ENCODE measurements at places on chromosomes 4 and X.

GRCh38 chr4:158729716-158730559 lies 6.7 kb upstream of the PPID start:
- DNase-seq, result peak; percentile 47

DNA sequence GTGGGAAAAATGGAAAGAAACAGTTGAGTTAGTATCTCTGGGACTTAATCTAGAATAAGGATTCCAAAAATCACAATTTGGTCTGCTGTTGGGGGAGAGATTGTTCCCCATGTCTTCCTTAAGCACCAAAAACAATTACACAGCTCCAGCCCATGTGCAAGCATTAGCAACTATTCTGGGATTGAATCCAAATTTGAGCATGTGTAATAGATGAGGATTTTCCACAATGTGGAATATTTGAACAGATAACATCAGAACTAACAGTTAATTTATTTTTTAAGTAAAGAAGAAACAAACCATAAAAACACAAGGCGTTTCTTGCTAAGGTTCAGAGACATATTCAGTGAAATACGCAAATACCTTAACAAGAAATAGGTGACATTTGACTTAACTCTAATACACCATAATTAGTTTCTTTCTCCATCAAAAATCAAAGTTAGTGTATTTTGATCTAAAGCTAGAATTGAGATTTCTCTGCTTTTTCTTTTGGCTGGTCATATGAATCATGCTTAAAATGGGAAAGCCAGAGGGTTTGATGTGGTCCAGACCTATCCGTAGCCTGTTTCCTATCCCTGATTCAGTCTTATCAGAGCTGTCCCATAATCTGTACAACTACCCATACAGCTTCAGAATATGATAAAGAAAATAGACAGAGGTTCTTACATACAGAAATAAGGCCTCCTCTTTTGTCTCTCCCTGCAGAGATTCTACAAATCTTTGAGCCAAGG lies 413.4 kb downstream of the PACRGL start:
- no peak for DNase-seq

DNA sequence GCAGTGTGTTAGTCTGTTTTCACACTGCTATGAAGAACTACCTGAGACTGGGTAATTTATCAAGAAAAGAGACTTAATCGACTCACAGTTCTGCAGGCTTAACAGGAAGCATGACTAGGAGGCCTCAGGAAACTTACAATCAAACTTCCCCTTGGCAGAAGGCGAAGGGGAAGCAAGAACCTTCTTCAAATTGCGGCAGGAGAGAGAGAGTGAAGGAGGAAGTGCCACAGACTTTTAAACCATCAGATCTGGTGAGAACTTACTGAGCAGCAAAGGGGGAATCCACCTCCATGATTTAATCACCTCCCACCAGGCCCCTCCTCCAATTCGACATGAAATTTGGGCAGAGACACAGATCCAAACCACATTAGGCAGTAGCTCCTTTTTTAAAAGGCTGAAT lies 59.2 kb upstream of the LEF1 start:
- no peak for DNase-seq

GRCh38 chr4:173119818-173120217 lies 48.8 kb upstream of the GALNT7 start:
- no peak for DNase-seq

DNA sequence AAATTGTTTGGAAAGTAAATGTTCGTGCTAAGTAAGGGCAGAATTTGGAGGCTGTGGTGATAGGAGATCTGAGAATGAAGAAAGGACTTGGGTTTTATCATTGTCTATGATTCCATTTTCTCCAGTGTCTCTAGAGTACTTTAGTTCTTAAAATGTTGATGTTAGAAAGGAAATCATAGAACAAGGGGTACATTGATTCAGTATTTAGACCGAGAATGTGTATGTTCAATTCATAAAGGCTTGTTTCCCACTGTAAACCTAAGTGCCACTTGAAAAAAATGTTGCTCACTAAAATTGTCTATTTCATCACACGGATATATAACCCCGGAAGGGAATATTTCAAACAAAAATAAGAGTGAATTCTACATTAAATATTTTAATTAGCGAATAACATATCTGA lies 159.3 kb upstream of the ETNPPL start:
- no peak for DNase-seq

- DNase-seq, result no peak
These were observed 752 bp downstream of the MBTPS2 start for GRCh38 chrX:21840193-21840545.

GRCh38 chr4:110198435-110199416 lies at the start of gene ELOVL6:
Gene ELOVL6, minus strand, starts transcription at chr4:110198615. Its CDS starts 280 bp downstream, at chr4:110198335.
- peak; percentile 16 for DNase-seq

DNA sequence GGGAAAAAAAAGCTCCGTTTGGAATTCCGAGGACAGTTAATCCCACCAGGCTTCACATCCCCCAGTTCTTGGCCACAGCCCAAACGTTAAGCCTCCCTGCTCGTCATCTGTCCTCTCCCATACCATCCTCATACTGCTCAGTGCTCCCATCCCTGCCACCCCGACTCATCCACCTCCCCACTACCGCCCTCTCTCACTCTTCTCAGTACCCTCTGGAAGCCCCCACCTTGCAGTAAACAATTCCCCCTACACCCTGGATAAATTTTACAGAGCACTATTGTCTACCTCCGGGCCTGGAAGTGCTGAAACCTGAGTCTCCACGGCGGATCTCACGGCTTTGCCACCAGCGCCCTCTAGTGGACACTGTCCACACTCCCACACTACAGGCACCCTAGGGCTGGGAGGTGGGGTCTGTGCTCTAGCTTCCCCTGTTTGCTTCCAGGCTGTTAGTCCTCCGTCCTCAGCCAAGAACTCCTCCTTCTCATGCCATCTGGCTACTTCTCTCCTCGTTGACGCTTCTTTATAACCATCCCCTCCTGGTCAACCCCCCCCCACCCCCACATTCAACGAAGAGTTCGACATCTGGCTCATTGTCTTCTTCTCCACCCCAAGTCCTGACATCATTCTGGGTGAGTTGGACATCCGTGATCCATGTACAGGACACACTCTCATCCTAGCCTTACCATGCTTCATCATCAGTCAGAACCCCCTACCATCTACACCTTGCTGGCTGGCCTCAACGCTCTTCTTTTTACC lies 54.5 kb downstream of the RTL9 start:
- peak; percentile 67 for DNase-seq

- no peak for DNase-seq
These were observed 249.1 kb upstream of the BMP3 start for GRCh38 chr4:80781431-80781830.

DNA sequence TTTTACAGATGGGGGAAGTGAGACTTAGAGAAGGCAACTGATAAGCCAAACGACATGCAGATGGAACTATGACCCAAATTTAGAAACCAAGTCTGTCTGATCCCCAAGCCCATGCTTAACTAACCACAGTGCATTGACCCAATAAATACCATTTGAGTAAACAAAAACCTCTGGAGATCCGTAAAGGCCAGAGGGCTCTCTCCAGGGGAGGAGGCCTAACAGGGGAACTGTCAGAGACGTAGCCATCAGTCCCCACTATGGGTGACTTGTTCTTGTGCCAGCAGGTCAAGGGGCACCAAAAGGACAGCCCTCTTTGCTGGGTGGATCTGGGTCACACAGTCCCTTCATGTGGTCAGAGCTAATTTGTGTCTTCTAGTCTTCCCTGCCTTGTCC lies 420.2 kb downstream of the BCOR start:
- DNase-seq, result no peak

Data from activated CD4-positive, alpha-beta T cell treated with anti-CD3 and anti-CD28 coated beads for 4 hours (primary cell).